ENCODE measurements at places on chromosomes 1 and 21. TPM values are rescaled to one million over a fixed set of nuclear protein-coding genes. Genes with fewer than 3 reads are reported as not detected.
A peak's percentile ranks its signal among the peaks of the same experiment; 100 is the strongest.

Gene NBPF12
- polyA plus RNA-seq, result 18.4 TPM

Gene SMPDL3B
- polyA plus RNA-seq, result 16.2 TPM

DNA sequence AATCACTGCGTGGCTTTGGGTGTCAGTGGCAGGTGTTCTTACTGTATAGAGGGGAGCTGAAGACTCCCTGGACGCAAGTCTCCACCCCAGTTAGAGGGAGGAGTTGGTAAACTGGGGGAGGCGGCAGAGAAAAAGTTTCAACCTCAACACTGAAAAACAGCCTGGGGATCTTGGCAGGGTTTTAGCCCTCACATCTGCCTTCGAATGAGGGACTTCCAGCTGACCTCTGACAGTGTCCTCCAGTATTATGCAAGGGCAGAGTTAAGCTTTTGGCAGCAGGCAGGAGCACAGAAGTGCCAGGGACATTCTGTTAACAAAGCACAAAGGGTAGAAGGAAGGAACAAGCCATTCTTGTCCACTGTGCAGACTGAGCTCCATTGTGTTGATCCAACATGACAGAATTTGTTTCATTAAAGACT lies 41.2 kb upstream of the RAB4A start:
- no peak for DNase-seq

DNA sequence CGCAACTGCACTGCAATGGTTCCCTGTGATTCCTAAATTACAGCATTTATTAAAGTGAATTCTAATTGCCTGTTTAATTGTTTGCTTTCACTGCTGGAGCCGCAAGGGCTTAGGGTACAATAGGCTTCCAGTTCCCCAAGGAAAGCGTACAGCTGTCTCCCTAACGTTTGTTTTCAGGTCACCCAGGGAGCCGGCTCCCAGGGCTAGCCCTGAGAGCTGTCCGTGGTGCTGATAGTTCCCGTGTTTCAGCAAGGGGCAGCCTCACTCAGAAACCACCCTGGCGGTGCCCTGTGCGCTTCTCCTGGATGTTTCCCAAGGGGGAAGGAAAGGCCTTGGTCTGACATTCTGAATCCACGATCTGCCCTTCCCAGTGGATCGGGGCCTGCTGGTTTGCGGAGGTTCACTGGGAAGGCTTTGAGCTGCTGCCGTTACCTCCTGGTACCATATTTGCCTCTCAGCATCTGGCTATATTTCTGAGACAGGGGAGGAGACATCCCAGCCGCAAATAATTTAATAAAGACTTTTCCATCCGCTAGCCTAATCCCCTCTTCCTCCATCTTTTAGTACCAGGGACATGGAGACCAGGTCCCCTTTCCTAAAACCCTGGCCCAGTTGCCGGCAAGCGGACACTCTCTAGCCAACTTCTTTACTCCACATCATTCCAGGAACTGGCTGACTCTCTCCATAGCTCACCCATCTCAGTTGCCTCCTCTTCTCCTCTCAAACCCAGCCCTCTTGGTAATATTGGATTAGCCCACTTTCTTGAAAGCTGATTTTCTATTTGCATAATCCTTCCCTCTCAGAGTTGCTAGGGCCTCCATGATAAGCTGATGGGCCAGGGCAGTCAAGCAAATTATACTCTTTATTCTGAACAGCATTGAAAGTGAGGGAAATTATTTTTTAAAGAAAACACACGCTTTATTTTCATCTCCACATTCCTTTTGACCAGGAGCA lies 149.0 kb downstream of the IGSF21 start:
- DNase-seq, result peak; percentile 58

GRCh38 chr1:205249651-205250050 lies 21.9 kb downstream of the TMCC2 start:
- DNase-seq, result no peak

- no peak for DNase-seq
These were observed 32.5 kb downstream of the PODN start for GRCh38 chr1:53094533-53094919.
